Mucosa of descending colon (tissue), 3 donors: ENCODE measurements at places on chromosomes 2 and 18. TPM values are rescaled to one million over a fixed set of nuclear protein-coding genes. Genes with fewer than 3 reads are reported as not detected.

Gene AQP12A
- 9.7 TPM for total RNA-seq

Gene DIPK1C
- not detected for total RNA-seq

Gene CFAP210
- total RNA-seq = not detected

Gene SMYD5
- 20.0 TPM for total RNA-seq

- no peak for DNase-seq
Measured at GRCh38 chr2:60303680-60304079, 249.8 kb downstream of the BCL11A start.

GRCh38 chr2:232571026-232571474, 20.6 kb downstream of the EIF4E2 start:
- no peak for DNase-seq

DNA sequence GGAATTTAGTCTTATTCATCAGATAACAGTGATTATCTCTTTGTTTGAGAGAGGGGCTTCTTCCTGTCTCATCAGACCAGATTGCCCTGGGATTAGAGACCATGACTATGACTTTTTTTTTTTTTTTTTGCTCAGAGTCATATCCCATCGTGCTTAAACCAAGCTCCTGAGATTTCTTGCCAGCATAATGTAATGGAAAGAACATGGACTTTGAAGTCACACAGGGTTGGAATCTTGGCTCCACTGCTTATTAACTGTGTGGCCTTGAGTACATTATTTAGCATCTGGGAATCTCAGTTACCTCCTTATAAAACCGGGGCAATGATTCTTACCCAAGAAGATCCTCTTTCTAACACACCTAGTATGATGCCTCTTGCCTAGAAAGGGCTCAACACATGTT, 268.3 kb downstream of the DYSF start:
- DNase-seq = no peak

- DNase-seq = peak; percentile 55
Measured at GRCh38 chr18:57446322-57446721, 11.1 kb downstream of the ONECUT2 start.

- DNase-seq = peak; percentile 7
Measured at GRCh38 chr2:171210864-171211431, 50.3 kb upstream of the TLK1 start.

DNA sequence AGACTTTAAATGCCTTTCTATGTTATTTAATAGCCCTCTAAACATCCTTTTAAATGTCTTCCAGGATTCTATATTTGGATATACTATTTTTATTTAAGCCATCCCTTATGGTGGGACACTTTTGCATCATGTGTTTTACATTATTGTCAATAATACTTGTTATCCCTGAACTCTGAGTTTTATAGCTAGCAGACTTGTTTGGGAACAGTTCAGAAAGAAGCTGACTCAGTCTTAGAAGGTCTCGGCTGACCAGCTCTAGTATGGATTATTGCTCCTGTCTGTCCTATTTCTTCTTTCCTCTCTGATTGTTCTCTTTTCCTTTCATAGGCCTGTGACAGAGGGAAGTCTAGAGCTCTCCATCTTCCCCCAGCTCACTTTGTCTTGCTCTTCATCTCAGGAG, 77.3 kb upstream of the CXCR4 start:
- DNase-seq = no peak
